ENCODE measurements at places on chromosomes 1 and 21.

GRCh38 chr1:39139723-39140360, 64.7 kb upstream of the MACF1 start:
- no peak for DNase-seq

DNA sequence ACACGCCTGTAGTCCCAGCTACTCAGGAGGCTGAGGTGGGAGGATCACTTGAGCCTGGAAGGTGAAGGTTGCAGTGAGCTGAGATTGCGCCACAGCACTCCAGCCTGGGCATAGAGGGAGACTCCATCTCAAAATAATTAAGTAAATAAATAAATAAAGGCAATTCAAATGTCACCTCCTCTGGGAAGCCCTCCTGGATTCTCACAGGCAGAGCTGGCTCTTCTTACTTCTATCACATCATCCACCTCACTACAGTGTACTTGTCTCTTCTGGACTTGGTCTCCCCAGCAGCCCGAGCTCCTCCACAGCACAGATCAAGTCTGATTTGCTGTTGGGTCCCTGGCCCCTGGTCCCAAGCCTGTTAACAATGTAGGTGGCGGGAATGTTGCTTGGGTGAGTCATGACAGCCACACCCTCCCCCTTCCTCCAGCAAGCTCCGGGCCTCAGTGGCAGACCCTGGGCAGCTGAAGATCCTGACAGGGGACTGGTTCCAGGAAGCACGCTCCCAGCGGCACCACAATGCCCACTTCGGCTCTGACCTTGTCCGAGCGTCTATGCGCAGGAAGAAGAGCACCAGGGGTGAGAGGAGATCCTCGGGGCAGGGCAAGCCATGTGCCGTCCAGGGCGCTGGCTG, 5.3 kb downstream of the SYTL1 start:
- DNase-seq, result no peak

DNA sequence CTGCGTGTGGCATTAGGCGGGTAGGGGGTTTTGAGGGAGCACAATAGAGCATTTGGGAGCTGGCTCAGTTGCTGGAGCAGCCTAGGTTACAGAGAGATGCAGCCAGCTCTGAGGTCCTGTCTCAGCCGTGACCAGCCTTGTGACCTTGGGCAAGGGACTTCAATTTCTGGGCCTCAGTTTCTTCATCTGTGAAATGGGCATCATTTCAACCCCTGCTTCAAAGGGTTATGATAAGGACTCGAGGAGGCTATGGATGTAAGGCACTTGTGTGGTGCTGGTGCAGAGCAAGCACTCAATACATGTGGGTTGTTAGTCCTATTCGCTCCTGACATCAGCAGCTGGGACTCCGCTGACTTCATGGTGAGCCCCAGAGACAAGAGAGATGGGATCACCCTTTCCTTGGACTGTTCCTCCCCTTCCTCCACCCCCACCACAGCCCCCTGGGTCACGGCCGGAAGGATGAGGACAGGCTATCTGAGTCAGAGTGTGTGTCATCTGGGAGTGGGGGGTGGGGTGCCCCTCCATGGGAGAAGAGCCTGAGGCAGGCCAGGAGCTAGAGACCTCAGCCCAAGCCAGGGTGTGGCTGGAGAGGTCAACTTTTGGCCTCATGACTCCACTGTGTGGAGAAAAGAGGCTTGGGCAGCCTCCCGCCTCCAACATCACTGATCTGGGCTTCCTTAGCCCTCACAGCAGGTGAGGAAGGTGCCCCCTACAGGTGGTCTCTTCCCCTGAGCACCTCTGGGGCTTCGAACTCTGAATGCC, 71.4 kb upstream of the ZBTB40 start:
- no peak for DNase-seq

DNA sequence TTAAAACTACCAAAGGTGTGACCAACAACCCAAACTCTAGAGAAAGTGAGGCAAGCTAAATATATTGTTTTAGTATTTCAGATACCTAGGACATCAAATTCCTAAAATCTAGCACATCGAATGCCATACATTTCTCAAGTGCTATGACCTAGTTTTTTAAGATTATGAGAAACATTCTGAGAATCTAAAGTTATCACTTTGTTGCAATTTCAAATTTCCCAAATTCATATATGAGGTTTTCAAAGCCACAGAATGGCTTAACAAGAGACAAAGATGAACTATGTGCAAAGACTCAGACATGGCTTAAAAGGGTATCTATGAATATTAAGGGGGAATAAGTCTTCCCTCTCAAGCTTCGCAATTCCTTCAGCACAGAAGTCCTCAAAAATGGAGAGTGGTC, 6.8 kb downstream of the SCYL3 start:
- DNase-seq, result no peak

DNA sequence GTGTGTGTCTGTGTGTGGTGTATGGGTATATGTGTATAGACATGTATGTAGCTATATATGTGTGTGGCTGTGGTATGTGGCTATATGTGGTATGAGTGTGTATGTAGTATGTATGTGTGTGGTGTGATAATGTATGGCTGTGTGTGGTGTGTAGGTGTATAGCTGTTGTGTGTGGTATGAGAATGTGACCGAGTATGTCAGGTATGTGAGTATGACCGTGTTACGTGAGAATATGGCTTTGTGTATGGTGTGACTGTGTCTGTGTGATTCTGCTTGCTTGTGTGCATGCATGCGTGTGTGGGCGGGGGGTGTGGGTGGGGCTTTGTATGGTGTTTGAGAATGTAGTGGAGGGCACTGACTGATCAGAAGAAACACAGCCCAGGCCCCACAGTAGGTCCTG, 3.5 kb downstream of the ZNF691 start:
- no peak for DNase-seq

DNA sequence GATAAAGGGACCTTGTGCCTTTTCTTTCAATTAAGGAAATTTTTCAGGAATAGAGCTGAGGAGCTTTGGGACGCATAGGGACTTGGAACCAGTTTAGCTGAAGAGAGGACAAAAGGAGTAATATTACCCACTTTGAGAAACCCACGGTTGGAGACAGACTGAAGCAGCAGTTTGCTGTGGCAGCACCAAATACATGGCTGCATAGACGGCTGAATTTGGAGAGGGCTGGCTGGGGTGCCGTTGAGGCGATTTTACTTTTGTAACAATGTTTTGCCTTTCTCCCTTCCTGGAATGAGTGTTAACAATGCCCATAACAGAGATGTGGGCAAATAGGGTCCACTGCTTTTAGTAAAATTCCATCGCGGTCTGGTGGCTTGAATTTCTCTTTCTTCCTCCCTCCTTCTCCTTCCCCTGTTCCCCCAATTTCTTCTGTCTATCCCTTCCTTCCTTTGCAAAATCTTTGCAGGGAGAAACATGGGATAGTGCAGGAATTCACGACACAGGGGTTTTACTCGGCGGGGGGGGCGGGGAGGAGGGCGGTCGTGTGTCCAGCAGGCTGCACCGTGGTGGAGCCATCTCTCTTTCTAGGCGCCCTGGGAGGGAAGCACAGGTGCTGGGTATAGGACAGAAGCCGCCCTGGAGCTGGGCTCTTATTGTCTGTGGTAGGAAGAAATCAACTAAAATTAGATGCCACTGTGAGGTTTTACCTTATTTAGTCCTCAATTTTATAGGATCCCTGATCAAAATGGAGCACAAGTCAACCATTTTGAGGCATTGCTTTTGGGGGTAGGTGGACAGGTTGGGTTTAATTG, 6.8 kb downstream of the LHX4 start:
- no peak for DNase-seq

All from NCI-H1930 (cell line).